ENCODE measurements at places on chromosomes 3 and 15.

GRCh38 chr3:161413127-161413854, 42.0 kb upstream of the SPTSSB start:
- no peak for DNase-seq

DNA sequence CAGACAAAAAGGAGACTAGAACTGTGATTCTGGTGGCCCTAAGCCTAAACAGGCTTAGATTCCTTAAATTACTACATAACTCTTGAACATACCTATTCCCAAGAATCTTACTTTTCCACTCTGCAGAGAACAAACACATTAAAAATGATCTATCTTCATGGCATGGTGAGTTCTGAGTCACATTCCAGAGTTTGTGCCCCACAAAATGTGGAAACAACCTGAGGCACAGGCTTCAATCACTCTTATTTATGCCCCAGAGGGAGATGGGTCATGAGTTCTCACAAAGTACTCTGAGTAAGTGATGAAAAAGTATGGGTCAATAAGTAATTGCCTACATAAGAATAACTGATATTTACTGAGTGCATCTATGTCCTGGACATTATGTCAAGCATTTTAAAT, 137.5 kb upstream of the SLC2A2 start:
- no peak for DNase-seq

DNA sequence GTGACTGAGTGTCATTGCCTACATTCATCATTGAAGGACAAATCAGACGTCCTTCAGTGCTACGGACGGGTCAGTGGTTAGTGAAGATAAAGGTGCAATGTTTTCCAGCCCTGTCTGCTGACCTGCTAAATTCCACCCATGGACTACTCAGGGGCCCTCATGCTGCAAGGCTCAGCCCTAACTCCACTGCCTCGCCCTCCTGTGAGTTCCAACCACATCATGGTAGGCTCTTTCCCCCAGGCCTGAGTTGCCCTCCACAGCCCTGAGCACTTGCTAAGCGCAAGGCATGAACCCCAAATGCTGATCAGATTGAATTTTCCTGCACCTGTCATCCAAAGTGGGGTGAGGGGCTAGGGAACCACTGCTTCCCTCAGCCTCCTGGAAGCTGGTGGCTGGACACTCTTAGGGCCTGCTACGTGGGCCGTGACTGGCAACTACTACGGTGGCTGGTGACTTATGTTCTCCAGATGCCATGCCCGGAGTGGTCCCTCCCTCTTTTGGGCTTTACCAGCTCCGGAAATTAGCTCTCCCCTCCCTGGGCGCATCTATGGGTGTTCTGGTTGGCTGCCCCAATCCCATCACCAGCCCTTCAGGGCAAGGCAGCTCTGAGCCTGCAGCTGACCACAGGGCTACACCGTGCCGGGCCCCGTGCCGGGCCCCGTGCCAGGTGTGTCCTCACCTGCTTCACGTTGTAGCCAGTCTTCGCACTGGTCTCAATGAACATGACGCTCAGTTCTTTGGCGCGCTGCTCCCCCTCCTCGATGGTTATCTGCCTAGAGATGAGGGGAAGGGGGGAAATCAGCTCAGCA, 32.1 kb downstream of the SRPRB start:
- DNase-seq = no peak

DNA sequence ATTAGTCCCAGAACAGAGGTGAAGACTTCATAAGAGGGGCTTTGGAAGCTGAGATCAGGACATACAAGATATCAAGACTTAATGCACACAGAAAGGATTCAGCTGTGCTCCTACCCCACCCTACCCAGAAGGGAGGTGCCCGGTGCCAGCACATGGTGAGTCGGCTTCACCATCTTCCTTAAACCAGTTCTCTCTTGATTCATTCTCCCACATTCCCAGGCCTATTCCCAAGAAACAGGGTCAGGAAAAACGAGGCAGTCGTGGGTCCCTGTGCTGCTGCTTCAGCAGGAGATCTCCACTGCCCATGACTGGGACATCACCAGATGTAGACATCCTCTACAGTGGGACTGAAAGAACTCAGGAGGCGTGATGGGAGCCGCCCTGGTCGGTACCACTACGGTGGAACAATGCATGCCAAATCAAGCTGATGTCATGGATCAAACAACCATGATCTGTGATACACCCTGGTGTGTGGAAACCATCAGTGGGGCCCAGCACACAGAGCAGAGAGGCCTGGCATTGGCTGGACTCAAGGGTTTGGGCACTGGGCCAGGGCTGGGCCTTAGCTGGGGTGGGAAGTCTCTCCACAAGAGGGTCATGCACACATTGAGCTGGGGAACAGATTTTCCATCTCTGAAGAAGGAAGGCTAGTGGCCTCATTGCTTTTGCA, 41.9 kb downstream of the CCDC12 start:
- DNase-seq = no peak

DNA sequence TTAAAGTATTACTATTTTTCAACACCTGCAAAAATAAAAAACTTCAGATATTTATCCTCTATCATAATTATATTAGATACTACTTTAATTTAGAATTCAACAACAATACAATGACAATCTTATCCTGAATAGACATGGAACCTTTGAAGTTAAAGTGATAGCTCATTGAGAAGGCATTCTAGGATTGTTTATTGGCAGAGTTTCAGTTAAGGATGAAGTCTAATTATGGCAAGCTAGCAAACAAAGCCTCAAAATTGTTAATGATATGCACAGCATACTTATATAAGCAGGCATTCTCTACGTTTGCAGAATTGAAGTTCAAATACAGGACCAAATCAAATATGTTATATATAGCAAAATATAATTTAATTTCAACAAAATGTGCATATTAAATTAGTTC, 91.2 kb upstream of the ABI3BP start:
- DNase-seq = no peak

GRCh38 chr3:126031981-126032471, 51.9 kb downstream of the SLC41A3 start:
- DNase-seq = no peak

DNA sequence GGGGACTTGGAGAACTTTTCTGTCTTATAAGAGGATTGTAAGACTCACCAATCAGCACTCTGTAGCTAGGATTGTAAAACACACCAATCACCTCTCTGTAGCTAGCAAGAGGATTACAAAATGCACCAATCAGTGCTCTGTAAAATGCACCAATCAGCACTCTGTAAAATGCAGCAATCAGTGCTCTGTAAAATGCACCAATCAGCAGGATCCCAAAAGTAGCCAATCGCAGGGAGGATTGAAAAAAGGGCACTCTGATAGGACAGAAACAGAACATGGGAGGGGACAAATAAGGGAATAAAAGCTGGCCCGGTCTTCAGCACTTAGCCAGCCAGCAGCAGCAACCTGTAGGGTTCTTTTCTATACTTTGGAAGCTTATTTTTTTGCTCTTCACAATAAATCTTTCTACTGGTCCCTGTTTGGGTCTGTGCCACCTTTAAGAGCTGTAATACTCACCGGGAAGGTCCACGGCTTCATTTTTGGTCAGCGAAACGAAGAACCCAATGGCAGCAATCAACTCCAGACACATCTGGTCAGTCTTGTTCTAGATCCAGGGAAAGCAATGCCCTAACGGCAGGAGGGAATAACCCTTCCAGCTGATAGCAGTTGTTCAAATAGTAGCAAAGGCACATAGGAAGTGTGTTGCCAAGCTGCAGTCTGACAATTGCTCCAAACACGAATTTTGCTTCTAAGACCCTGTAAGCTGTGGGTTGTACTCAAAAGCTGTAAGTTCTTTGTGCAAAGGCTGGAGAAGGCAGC, 135.6 kb downstream of the TJP1 start:
- DNase-seq = no peak

DNA sequence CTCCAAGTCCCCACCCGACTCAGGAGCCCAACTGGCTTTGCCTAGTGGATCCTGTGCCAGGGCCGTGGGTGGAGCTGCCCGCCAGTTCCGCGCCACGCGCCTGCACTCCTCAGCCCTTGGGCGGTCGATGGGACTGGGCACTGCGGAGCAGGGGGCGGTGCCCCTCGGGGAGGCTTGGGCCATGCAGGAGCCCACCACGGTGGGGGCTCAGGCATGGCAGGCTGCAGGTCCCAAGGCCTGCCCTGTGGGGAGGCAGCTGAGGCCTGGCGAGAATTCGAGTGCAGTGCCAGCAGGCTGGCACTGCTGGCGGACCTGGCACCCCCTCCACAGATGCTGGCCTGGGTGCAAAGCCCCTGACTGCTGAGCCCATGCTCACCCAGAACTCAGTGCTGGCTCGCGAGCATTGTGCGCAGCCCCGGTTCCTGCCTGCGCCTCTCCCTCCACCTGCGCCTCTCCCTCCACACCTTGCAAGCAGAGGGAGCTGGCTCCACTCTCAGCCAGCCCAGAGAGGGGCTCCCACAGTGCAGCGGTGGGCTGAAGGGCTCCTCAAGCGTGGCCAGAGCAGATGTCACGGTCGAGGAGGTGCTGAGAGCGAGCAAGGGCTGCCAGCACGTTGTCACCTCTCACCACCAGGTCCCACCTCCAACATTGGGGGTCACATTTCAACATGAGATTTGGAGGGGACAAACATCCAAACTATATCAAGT, 122.7 kb downstream of the USP13 start:
- no peak for DNase-seq
